BE2C (cell line): ENCODE measurements at places on chromosomes 2 and 18.
A peak's percentile ranks its signal among the peaks of the same experiment; 100 is the strongest.

- no peak for DNase-seq
Observed at GRCh38 chr2:207919164-207919919, 106.0 kb downstream of the PLEKHM3 start.

DNA sequence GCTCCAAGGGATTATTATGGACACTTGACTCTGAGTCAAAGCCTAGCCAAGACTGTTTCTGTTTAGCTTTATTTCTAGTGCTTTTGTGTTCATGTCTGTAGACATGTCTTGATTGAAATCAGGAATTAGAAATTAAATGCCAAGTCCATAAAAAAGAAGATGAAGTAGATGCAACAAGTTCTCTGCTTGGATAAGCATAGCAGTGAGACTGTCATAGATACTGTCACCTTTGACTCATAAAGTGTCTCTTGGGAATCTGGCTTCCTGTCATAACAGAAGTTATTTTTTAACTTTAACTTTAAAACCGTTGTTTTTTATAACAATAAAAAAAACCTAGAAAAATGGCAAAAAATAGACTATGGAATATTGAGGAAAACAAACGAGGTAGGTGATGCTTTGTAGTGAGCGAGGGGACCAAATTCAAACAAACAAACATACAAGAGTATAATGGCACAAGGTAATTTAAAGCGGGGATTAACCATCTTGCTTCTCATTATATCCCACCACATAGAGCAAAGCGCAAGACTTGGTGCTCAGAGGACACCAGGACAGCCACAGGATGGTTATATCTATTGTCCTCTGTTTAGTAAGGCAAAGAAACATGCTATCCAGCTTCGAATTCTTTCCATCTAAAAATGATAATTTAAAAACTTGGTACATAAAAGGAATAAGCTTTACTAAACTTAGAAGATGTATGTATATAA is 64.6 kb downstream of the CD226 start:
- no peak for DNase-seq

DNA sequence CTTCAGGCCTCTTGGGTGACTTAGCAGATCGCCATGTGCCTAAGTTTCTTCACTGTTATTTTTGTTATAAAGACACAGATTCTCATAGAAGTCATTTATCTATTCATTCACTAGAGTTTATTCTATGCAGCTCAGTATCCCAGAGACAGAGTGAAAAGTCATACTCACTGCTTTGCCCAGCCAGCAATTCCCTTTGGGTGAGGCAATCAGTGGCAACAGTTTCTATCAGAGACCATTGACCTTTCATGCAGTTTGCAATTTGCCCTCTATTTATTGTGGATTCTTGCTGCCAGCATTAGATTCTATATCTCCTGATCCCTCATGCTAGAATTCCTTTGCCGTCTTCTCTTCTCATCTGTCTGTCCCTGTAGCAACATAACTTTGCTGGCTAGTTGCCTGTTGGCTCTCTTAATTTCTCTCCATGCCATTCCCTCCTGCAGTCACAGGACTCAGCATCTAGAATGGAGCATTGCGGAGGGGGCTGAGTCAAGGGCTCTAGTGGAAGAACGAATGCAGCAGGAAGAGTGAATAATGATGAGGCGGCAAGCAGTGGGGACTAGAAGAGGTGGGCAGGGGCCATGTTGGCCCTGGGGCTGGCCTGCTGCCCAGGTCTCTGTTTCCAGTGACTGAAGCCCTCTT is 12.2 kb downstream of the SLC9A4 start:
- no peak for DNase-seq

- no peak for DNase-seq
Observed at GRCh38 chr2:99159594-99159993, 4.8 kb downstream of the LIPT1 start.

DNA sequence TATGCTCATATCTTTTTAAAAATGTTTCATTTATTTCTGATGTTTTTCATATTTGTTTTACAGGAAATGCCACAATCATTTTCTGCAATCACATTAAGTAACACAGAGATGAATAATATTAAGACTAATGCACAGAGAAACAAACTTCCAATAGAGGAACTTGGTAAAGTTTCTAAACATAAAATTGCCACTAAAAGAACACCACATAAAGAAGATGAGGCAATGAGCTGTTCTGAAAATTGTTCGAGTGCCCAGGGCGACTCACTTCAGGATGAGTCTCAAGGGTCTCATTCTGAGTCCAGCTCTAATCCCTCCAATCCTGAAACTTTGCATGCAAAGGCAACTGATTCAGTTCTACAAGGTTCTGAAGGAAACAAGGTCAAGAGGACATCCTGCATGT is 70.4 kb downstream of the APLF start:
- DNase-seq: no peak

DNA sequence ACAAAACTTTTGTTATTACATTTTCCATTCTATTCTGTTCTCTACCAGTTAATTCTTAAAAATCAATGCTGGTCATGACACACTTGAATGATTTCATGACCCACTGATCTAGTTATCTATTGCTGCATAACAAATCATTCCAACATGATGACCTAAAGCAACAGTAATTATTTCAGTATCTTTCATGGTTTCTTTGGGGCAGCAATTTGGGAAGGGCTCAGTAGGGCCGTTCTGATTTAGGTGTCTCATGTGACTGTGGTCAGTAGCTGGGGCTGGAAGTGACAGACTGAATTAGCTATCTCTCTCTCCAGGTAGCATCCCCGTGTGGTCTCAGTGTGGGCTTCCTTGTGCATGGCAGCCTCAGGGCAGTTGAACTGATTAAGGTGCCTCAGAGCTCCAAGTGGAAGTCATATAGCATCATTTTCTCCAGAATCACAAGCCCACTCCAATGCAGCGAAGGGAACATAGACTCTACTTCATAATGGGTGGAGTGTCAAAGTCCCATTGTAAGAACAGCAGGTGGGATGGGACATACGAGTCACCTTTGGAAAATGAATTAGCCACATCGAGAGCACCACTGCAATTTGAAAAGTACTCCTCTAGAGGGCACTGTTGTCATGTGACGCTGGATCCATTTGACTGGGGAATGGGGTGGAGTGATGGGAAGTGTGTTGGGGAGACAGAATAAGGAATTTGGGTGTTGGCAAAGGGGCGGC is 39.1 kb upstream of the FAM136A start:
- peak; percentile 11 for DNase-seq

DNA sequence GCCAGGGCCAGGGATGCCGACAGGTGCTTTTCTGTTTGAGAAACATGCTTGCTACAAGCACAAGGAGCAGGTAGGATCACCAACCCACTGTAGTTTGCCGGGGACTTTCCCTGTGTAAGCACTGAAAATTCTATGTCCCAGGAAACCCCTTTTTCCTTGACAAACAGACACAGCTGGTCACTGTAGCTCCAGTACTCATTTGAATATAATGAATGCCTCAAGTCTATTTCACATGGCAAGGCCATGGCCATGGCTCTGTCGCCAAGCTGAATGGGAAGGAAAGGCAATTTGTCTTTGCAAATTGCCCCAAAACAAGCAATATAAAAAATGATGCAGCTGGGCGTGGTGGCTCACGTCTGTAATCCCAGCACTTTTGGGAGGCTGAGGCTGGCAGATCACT is 49.6 kb upstream of the IGFBP2 start:
- DNase-seq: no peak

DNA sequence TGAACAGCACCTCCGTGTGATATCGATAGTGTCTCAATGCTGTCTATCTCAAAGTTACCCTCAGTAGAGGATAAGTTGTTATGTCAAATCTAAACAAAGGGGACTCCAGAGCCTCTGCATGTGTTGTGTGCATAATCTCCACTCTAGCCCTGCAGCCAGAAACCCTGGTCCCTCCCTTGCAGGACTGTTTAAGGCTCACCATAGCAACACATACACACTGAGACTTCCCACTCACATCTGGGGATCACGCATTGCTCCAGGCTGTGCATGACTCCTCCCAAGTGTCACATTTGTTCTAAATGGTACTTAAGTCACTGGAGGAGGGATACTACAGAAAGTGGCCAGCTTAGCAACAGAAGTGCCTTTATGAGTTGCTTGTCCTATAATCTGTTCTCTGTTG is 258.6 kb upstream of the CRIM1 start:
- no peak for DNase-seq

- no peak for DNase-seq
Observed at GRCh38 chr18:31624892-31625640, 33.4 kb downstream of the TTR start.

DNA sequence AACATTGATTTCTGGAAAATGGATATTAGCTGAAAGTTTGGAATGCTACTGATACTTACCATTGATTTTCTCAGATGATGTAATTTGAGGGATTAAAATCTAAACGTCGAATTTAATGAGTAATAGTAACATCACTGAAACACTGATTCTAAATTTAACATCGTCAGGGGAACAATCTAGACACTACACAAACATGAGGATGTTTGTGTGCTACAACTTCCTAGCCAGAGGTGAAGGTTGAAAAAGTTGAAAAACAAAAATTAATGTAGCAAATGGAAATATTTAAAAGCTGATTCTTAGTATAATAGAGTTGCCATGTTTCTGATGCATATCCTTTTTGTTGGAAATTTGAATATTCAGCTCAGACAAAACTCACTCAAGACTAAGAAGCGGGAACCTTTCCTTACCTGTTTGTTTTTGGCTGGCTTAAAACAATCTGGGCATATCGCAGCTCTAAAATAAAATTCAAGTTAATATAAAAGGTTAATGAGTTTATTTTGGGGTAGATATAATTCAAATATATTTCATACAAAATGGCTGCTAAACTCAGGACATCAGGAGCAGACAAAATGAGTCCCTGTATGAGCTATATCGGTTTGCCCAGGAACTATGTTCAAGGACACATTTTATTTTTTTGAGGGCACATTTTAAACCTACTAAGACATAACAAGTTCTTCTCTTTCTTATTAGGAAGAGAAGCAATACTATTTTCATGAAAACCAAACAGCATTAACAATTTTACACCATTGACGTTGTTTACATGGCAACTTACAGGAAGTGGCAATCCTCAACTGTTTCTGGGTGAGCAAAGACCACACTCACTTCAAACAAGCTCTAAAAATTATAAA is 52.6 kb upstream of the PEX13 start:
- DNase-seq: no peak

DNA sequence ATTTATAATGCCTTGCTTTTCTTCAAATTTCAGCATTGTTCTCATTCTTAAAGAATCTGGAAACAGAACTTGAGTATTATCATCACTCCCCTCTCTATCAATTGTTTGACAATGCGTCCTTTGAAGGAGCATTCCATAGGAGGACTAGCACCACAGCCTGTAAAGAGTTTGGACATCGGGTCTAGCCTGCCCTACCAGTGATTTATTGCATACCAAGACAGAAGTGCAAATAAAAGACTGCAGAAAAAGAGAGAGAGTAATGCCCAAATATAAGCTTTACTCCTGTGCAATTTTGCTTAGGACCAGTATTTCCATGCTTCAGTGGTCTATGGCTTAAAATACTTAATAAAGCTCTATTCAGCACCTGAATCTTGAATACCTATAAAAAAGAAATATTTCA is 55.4 kb upstream of the MAP2 start:
- DNase-seq: no peak

GRCh38 chr2:101355401-101356054 is 31.8 kb downstream of the CREG2 start:
- no peak for DNase-seq

GRCh38 chr18:45828917-45829811 is 3.7 kb downstream of the SIGLEC15 start:
- no peak for DNase-seq

GRCh38 chr18:38453880-38454279 is 888.3 kb upstream of the CELF4 start:
- no peak for DNase-seq

DNA sequence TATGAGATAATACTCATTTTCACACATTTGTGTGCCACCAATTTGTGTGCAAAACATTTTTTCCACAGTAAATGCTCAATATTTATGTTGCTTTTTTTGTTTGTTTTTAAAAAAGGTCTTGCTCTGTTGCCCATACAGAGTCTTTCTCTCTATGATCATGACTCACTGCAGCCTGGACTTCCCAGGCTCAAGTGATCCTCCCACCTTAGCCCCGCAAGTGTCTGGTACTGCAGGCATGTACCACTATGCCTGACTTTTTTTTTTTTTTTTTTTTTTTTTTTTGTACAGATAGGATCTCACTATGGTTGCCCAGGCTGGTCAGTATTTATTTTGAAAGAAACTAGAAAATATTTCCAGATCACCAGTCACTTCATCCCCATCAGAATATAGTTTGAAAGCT is 297.8 kb upstream of the GYPC start:
- DNase-seq: no peak

DNA sequence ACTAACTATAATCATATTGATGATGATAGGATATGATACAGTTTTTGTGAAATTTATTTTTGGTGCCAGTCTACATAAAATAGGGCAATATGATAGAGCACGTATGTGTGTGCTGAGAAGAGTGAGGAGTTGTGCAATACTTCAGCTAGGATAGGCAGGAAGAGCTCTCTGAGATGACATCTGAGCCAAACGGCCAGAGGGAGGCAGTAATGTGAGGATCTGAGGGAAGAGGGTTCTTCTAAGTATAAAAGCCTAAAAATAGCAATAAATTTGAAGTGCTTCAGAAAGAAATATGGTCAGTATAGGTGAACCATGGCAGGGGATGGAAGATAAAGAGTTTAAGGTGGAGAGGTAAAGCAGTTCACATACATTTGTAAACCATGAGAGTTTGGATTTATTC is 102.5 kb downstream of the OLA1 start:
- no peak for DNase-seq

GRCh38 chr2:178205853-178206521 is 11.7 kb downstream of the OSBPL6 start:
- no peak for DNase-seq

GRCh38 chr2:10520154-10520553 is 72.0 kb upstream of the ODC1 start:
- DNase-seq: no peak

DNA sequence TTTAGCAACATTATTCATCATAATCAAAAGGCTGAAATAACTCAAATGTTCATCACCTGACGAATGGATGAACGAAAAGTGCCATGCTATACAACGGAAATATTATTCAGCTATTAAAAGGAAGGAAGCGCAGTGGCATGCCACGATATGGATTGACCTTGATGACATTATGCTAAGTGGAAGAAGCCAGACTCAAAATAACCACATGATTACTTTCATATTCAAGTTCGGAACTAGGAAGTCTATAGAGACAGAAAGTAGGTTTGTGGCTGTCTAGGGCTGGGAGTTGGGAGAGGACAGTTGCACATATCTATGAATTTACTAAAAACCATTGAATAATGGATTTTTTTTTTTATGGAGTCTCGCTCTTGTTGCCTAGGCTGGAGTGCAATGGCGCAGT is 13.4 kb upstream of the PDIA6 start:
- no peak for DNase-seq

DNA sequence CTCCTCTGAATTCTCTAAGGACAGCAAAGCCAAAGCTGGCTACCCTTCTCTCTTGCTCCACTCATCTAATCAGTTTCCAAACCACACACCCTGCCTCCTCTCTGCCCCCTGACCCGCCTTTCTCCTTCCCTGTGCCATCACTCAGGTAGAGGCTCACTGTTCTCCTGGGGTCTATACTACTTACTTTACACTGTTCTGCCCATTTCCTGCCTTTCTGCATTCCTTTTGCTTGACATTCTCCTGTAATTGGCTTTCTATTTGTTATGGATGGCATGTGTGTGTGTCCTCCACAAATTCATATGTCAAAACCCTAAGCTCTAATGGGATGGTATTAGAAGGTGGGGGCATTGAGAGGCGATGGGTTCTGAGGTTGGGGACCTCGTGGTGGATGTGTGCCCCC is 675.2 kb upstream of the ID2 start:
- DNase-seq: no peak

GRCh38 chr2:62209427-62209991 is 13.6 kb downstream of the B3GNT2 start:
- no peak for DNase-seq

- DNase-seq: no peak
Observed at GRCh38 chr2:13968811-13969210, 663.7 kb upstream of the LRATD1 start.
